ENCODE measurements at places on chromosomes 12 and 14.

DNA sequence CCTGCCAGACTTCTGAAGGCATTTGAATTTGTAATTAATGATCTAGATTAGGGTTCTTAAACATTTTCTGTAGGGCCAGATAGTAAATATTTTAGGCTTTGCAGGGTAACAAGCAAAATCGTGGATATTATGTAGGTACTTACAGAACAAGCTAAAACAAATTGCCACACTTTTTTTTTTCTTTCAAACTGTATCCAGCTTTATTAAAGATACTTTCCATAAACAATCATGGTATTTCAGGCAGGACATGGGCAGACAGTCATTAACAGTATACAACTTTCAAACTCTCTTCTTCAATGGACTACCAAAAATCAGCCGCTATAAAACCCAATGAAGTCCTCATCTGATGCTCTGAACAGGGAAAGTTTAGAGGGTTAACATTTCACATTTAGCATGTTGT lies 9.6 kb downstream of the TRMT5 start:
- DNase-seq: no peak

- DNase-seq: no peak
These were observed 41.5 kb downstream of the PDE3A start for GRCh38 chr12:20409607-20410377.

GRCh38 chr12:6840330-6840729 lies 395 bp upstream of the GNB3 start:
- no peak for DNase-seq

DNA sequence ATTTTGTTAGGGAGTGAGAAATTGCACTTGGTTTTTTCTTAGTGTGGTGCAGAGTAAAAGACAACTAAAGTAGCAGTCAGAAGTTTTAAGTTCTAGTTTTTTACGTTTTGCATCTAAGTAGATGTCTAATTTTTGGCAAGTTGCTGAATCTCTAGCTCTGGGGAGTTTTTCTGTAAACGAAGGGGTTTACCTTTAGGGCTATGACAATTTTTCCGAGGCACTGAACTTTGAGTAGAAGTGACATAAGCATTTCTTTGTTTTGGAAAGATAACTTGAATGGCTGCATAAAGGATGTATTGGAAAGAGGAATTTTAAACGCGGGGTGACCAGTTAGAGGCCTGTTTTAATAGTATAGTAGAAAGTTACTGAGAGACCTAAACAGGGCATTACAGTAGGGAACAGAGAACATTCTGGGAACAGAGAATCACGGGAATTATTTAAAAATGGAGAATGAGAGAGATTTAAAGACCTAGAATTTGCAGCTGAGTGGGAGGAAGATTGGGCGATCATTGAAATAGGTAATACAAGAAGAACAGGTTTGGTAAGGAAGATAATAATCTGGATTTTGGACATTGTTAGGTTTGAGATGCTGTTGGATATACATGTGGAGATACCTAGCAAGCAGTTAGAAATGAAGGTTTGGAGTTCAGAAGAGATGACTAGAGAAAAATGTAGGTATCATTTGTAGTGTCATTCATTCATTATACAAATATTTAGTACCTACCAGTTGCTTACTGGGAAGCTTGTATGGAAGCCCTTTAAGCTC lies 1.2 kb downstream of the ZNF410 start:
- DNase-seq: no peak

- DNase-seq: no peak
These were observed 95.0 kb downstream of the ALX1 start for GRCh38 chr12:85374981-85375380.

GRCh38 chr12:24823808-24824515 lies 124.9 kb downstream of the BCAT1 start:
- no peak for DNase-seq

- no peak for DNase-seq
These were observed 369.1 kb downstream of the NPAS3 start for GRCh38 chr14:33307691-33308251.

DNA sequence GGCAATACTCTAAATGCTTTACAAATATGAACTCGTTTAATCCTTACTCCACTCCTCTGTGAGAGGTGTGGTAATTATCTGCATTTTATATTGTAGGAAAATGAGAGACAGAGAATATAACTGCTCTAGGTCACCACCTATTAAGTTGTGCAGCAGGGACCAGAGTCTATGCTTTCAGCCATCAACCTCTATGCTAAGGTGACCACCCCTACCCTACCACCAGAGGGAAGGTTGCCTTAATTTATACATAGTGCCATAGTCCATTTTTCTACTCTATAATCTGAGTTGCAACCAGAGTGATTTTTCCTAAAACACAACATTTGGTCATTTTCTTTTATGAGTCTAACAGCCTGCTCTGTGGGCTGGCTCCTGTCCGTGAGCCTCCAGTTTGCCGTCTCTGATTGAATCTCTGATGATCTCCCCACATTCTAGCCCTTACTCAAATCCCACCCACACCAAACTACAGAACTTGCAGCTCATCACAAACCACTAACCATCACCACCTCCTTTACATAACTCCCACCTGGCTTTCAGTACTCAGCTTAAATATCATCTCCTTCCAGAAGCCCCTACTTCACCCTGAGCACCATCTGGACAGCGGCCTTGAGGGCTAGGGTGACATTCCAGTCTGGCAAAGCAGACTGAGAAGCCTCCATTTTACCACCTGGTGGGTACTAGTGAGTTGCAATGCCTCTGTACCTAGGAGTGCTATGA lies 126.6 kb downstream of the PPM1H start:
- no peak for DNase-seq
